ENCODE measurements at places on chromosomes 2 and 18. TPM values are rescaled to one million over a fixed set of nuclear protein-coding genes. Genes with fewer than 3 reads are reported as not detected.

DNA sequence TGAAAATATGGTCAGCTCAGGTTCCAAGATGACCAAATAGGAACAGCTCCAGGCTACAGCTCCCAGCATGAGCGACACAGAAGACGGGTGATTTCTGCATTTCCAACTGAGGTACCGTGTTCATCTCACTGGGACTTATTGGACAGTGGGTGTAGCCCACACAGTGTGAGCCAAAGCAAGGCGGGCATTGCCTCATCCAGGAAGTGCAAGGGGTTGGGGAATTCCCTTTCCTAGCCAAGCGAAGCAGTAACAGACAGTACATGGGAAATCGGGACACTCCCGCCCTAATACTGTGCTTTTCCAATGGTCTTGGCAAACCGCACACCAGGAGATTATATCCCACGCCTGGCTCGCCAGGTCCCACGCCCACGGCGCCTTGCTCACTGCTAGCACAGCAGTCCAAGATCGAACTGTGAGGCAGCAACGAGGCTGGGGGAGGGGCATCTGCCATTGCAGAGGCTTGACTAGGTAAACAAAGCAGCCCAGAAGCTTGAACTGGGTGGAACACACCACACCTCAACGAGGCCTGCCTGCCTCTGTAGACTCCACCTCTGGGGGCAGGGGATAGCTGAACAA, 57.5 kb downstream of the WDPCP start:
- no peak overlapping the region for H3K4me3 ChIP-seq
- H3K27ac ChIP-seq: no peak overlapping the region
- no peaks in the 10 kb centered on the region for H3K4me1 ChIP-seq
- no peaks in the 10 kb centered on the region for H3K27me3 ChIP-seq
- H3K36me3 ChIP-seq: no peaks in the 10 kb centered on the region
- no peak for DNase-seq

GRCh38 chr2:191178806-191179514, 28.2 kb upstream of the STAT4 start:
- peak; percentile 39 for DNase-seq
- H3K27me3 ChIP-seq: no peaks in the 10 kb centered on the region
- H3K4me3 ChIP-seq: no peak overlapping the region

DNA sequence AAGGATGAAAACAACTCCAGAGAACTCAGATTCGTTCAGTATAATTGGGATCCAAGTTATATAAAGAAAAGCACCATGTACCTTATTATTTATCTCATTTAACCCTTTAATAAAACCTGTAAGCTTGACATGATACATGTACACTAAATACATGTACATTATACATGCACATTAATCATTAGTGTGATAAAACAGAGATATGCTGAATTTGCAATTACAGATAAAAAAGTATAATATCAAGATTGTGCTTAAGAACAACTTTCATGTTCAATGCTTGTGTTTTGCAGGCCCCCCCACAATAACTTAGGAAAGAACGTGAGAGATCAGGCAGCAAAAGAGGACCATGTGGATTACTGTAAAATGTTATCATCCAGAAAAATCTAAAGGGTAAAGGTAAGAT, 385.4 kb upstream of the GYPC start:
- DNase-seq: no peak
- no peaks in the 10 kb centered on the region for H3K4me1 ChIP-seq
- no peak overlapping the region for H3K27ac ChIP-seq
- H3K4me3 ChIP-seq: no peak overlapping the region
- H3K27me3 ChIP-seq: no peaks in the 10 kb centered on the region

DNA sequence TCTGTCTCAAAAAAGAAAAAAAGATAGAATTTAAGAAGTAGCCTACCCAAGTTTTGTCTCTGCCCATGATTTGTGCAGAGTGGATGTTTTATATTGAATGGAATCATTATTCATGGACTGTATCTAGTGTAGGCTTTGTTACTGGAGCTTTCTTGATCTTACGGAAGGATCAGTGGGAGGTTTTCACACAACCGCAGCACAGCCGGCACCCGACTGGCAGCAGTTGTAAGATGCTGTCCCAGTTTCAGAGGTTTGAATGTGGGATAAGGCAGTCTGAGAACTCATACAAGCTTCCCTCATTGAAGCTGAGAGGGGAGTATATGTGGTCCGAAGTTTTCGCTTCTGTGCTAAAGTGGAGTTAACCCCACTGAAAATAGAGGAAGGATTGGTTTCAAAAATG, 19.7 kb upstream of the SAG start:
- no peaks in the 10 kb centered on the region for H3K27me3 ChIP-seq
- H3K4me1 ChIP-seq: peaks cover 6% of the 10 kb centered on the region
- H3K4me3 ChIP-seq: no peak overlapping the region

GRCh38 chr2:175726223-175726622, 275.8 kb downstream of the LNPK start:
- no peak overlapping the region for H3K27ac ChIP-seq
- peak; percentile 74 for DNase-seq
- H3K36me3 ChIP-seq: no peaks in the 10 kb centered on the region
- peaks cover 2% of the 10 kb centered on the region for H3K27me3 ChIP-seq
- H3K4me3 ChIP-seq: no peak overlapping the region

DNA sequence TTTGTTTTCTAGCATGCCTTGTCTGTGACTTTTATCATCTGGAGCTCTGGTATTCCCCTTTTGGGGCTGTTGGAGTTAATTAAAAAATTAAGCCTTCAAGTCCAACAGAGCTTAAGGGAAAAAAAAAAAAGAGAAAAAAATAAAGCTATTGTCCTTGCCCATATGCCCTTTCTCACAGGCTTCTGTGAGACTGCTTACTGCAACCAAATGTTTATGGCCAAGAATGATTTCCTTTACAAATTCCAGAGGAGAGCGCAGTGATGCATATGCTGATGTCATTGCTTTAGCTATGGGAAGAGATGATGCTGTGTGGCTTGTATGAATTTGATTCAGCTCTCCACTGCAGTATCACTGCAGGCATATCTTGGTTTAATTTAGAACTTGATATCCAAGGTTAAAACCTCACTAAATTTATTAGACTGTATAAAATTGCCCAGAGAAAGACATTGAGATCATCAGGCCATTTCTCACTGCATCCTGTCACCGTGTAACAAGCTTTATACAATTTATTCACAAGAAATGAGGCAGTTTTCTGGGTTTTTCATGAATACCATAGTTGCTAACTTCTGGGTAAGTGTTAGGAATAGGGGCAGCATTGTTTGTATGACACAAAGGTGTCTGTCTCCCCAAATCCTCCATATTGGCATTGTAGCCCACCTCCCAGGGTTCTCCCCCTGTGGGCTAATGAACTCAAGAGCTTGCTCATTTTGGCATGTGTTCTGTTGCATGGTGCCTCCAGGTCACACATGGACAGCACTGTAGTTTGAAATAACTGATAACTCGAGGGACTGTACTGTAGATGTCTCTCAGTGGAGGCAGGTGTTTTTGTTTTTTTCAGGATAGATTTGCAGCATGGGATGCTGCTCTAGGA, 85.0 kb downstream of the TANC1 start:
- no peak overlapping the region for H3K4me3 ChIP-seq
- DNase-seq: peak; percentile 99
- peaks cover 24% of the 10 kb centered on the region for H3K4me1 ChIP-seq
- H3K27me3 ChIP-seq: no peaks in the 10 kb centered on the region
- H3K27ac ChIP-seq: peak overlapping the region; percentile 65

DNA sequence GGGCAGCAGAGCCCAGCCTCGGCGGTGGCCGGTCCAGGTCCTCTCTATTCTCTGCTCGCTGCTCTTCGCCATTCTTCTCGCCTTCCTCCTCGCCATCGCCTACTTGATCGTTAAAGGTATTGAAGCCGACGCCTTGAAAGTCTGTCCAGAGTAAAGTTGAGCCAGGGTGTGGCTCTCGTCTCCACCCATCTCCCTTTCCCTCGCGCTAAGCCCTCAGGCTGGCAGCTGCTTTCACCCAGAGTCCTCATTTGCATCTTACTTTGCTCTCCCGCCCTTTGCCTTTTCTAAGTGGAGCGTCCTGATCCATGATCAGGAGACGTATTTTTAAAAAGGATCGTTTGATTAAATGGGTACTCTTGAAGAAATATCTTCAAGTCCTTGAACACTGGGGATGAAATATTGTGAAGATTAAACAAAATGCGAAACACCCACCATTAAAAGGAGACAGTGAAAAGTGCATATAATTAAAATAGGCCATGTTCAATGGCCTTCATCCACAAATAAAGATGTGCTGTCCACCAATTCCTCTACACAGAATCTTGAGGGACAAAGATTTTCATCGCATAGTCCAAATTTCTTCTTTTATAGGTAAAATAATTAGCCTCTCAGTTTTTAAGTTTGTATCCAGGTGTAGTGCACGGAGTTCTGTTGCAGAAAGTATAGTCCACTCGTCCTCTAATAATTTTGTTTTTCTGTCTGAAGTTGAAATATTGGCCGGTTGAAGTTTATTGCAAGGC, 657 bp downstream of the ARL6IP6 start:
- no peak for DNase-seq
- H3K27ac ChIP-seq: peak overlapping the region; percentile 67
- peak overlapping the region; percentile 92 for H3K4me3 ChIP-seq
- H3K36me3 ChIP-seq: no peaks in the 10 kb centered on the region

- H3K27me3 ChIP-seq: peaks cover 15% of the 10 kb centered on the region
- no peaks in the 10 kb centered on the region for H3K36me3 ChIP-seq
- no peaks in the 10 kb centered on the region for H3K4me1 ChIP-seq
- H3K27ac ChIP-seq: no peak overlapping the region
- DNase-seq: no peak
- H3K4me3 ChIP-seq: no peak overlapping the region
Observed at GRCh38 chr2:121254748-121255147, 30.3 kb downstream of the TFCP2L1 start.

The ADD2 gene
- total RNA-seq: not detected

The VWA3B gene
- not detected for total RNA-seq

The PRKRA gene
- 53.6 TPM for total RNA-seq

DNA sequence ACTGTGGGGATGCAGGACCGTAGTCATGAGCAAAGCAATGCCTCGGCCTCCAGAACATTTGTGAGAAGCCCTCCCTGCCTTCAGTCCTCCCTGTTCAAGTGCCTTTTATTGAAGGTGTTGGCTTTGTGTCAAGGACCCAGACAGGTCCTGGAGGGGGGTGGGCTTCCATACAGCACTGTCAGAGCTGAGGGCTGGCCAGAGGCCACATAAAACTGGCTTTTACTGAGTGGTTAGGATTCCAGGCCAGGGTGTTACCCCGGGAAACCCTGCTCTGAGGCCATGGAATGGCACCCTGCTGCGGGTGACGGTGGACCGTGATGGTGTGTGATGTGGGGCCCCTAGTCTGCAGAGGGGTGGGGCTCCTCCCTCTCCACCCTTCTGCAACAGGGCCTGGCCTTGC, 41.6 kb downstream of the TOGARAM2 start:
- no peak for DNase-seq
- H3K4me1 ChIP-seq: no peaks in the 10 kb centered on the region
- no peak overlapping the region for H3K4me3 ChIP-seq
- H3K27ac ChIP-seq: no peak overlapping the region

Data from IMR-90 (cell line).